ENCODE measurements at places on chromosomes 3 and 15.
A peak's percentile ranks its signal among the peaks of the same experiment; 100 is the strongest.

- H3K4me3 ChIP-seq, result no peak overlapping the region
- no peaks in the 10 kb centered on the region for H3K36me3 ChIP-seq
- H3K27me3 ChIP-seq, result no peaks in the 10 kb centered on the region
- peak overlapping the region; percentile 14 for H3K27ac ChIP-seq
- peak; percentile 64 for DNase-seq
These were observed 26.3 kb downstream of the LIPC start for GRCh38 chr15:58458076-58458475.

DNA sequence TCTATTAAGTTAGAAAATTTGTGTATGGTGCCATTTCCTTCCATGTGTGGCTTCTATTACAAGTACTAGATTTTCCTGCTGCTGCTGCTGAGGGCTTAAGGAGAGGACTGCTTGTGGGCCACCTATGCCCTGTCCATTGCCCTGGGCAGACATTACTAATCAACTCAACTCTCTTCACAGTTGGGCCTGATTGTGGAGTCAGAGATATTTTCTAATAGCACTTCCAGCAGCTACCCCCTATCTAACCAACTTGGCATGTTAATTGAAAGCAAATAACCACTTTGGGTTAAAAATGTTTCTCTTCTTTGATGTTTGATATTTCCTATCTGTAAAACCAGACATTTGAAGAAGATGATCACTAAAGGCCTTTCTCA, 242.0 kb downstream of the EDEM1 start:
- H3K27ac ChIP-seq, result no peak overlapping the region
- no peaks in the 10 kb centered on the region for H3K27me3 ChIP-seq
- DNase-seq, result no peak

DNA sequence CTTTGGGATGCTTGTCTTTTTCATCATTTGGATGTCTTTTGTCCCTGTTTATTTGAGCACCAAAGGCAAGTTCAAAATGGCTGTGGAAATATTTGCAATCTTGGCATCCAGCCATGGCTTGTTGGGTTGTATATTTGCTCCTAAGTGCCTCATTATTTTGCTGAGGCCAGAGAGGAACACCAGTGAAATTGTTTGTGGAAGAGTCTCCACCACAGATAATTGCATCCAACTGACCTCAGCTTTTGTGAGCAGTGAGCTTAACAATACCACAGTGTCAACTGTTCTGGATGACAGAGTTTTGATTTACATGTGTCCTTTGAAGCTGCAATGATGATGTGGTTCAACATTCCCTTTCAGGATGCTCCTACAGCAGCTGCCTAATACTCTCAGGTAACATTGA, 83.0 kb upstream of the KCNAB1 start:
- no peaks in the 10 kb centered on the region for H3K27me3 ChIP-seq
- H3K4me3 ChIP-seq, result no peak overlapping the region
- H3K4me1 ChIP-seq, result peaks cover 15% of the 10 kb centered on the region
- H3K27ac ChIP-seq, result no peak overlapping the region
- no peaks in the 10 kb centered on the region for H3K36me3 ChIP-seq
- no peak for DNase-seq

GRCh38 chr3:136583823-136584222, 168.4 kb downstream of the STAG1 start:
- no peaks in the 10 kb centered on the region for H3K36me3 ChIP-seq
- H3K4me1 ChIP-seq, result no peaks in the 10 kb centered on the region
- no peak overlapping the region for H3K4me3 ChIP-seq
- DNase-seq, result no peak

DNA sequence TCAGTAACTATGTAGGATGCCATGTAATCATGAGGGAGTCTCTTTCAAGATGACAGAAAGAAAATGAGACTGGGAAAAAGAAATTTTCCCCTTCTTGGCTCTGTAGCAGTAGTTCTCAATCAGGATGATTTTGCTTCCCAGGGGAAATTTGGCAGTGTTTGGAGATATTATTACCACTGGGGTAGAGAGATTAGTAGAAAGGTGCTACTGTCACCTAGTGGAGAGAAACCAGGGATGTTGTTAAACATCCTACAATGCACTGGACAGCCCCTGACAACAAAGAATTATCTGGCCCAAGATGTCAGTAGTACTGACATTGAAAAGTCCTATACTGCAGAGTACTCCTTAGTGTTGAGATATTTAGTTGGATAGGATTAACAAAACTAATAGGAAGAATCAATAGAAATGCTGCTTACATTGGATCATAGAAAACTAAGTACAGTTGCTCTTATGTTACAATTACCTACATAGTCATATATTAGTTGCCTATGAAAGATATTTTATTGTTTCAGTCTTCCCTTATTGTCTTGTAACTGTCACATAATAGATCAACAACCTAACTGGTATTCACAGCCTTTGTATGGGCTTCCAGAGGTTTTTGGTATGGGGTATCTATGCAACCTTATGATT, 433.3 kb downstream of the RAP2B start:
- H3K4me1 ChIP-seq, result no peaks in the 10 kb centered on the region
- no peak overlapping the region for H3K27ac ChIP-seq
- no peak overlapping the region for H3K4me3 ChIP-seq
- no peaks in the 10 kb centered on the region for H3K27me3 ChIP-seq

DNA sequence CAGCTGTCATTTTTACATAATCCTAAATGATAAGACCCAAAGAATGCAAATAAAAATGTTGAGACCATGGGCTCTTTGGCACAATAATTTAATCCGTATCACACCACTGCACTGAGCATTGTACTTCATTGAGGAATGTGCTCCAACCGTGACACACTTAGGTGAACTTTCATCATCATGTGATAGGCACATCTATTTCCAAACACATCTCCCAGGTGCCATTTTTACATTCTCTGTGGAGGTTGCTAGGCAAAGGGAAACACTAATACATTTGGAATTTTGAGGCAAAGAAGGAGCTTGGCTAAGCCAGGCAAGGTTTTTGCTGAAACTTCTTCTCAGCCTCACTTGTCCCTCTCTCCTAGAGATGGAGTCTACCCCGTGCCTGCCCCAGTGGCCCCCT, 68.7 kb downstream of the LRTM1 start:
- no peaks in the 10 kb centered on the region for H3K27me3 ChIP-seq
- DNase-seq, result no peak
- no peak overlapping the region for H3K4me3 ChIP-seq

GRCh38 chr15:42279234-42279723, 6.0 kb upstream of the TMEM87A start:
- no peak for DNase-seq
- H3K4me1 ChIP-seq, result peaks cover 8% of the 10 kb centered on the region
- H3K4me3 ChIP-seq, result no peak overlapping the region
- H3K36me3 ChIP-seq, result no peaks in the 10 kb centered on the region
- H3K27me3 ChIP-seq, result no peaks in the 10 kb centered on the region
- no peak overlapping the region for H3K27ac ChIP-seq

DNA sequence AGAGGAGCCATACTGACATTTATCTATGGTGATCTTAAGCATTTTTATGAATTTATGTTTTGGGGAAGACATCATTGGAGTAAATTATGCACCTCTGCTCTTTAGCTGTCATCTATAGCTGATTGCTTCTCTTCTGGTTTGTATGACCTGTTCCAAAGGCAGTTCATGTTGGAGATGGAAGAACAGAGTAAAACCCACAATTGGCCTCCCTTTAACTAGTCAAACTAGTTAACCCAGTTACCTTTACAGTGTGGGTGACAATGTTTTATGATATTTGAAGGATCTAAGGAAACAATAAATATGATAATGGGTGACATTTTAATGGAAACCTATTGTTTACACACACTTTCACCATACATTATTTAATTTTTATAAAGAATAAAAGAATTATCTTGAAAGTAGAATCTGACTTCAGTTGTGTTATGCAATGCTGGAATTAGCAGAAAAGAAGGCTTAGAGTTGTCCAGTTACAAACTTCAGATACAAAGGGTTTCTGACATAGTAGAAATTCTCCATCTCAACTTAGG, 263.5 kb downstream of the NFKBIZ start:
- no peak overlapping the region for H3K27ac ChIP-seq
- no peak overlapping the region for H3K4me3 ChIP-seq
- H3K36me3 ChIP-seq, result no peaks in the 10 kb centered on the region
- no peak for DNase-seq
- no peaks in the 10 kb centered on the region for H3K27me3 ChIP-seq

- H3K27ac ChIP-seq, result no peak overlapping the region
- no peaks in the 10 kb centered on the region for H3K27me3 ChIP-seq
- no peaks in the 10 kb centered on the region for H3K36me3 ChIP-seq
- DNase-seq, result peak; percentile 73
- H3K4me1 ChIP-seq, result no peaks in the 10 kb centered on the region
These were observed 77.8 kb upstream of the WDR72 start for GRCh38 chr15:53837263-53837662.

DNA sequence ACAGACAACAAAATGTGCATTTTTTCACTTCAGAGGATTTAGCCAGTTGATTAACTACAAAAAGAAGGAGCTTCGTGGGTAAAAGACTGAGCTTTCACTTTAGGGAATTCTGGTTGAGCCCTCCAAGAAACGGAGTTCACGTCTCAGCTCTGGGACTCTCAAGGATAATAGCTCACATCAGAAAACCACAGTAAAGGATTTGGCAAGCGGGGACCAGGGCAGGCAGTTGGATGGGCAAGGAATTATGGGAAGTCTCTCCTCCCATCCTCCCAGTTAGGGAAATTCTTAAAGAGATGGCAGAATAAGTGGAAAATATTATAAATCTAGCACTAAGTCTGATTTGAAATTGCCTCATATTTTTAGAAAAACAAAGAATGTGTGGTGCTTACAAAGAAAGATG, 188.3 kb upstream of the EOMES start:
- peaks cover 5% of the 10 kb centered on the region for H3K4me1 ChIP-seq
- no peak for DNase-seq
- no peaks in the 10 kb centered on the region for H3K36me3 ChIP-seq
- H3K27ac ChIP-seq, result no peak overlapping the region
- no peaks in the 10 kb centered on the region for H3K27me3 ChIP-seq
- H3K4me3 ChIP-seq, result no peak overlapping the region

- H3K4me3 ChIP-seq, result no peak overlapping the region
- no peaks in the 10 kb centered on the region for H3K27me3 ChIP-seq
- no peak for DNase-seq
- no peaks in the 10 kb centered on the region for H3K4me1 ChIP-seq
- H3K36me3 ChIP-seq, result no peaks in the 10 kb centered on the region
These were observed 35.7 kb downstream of the SQOR start for GRCh38 chr15:45670511-45670910.

DNA sequence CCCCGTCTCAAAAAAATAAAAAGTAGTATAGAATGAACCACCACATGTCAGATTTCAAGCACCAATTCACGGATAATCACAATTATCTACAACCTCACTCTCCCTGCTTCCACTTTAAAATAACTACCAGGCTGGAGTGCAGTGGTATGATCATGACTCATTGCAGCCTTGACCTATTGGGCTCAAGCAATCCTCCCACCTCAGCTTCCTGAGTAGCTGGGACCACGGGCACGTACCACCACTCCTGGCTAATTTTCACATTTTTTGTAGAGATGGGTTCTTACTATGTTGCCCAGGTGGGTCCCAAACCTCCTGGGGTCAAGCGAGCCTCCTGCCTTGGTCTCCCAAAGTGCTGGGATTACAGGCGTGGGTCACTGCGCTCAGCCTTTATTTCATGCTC, 38.1 kb upstream of the LDHAL6B start:
- H3K27me3 ChIP-seq, result no peaks in the 10 kb centered on the region
- no peak overlapping the region for H3K27ac ChIP-seq
- H3K4me1 ChIP-seq, result peaks cover 12% of the 10 kb centered on the region
- H3K4me3 ChIP-seq, result no peak overlapping the region
- H3K36me3 ChIP-seq, result no peaks in the 10 kb centered on the region
- DNase-seq, result no peak
